ENCODE measurements at places on chromosomes 1 and 21.
A peak's percentile ranks its signal among the peaks of the same experiment; 100 is the strongest.

DNA sequence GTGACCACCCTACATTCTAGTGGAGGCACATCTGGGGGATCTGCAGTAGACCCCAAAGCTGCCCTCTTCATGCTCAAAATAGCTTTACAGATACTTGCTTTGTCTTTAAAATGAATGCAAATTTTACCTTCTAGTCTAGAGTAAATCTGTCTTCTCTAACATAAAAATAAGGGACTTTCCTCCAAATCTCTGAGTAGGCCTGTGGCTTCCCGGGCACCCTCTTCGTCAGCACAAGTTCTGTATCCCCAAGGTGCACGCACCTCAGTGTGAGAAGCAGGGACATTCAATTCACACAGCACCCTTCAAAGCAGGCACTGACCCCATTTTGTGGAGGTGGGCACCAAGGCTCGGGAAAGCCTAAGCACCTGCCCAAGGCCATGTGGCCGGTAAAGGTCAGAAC lies 19.0 kb downstream of the MEF2D start:
- DNase-seq = peak; percentile 30

GRCh38 chr1:201023920-201024624 lies 558 bp upstream of the KIF21B start:
- DNase-seq = no peak

DNA sequence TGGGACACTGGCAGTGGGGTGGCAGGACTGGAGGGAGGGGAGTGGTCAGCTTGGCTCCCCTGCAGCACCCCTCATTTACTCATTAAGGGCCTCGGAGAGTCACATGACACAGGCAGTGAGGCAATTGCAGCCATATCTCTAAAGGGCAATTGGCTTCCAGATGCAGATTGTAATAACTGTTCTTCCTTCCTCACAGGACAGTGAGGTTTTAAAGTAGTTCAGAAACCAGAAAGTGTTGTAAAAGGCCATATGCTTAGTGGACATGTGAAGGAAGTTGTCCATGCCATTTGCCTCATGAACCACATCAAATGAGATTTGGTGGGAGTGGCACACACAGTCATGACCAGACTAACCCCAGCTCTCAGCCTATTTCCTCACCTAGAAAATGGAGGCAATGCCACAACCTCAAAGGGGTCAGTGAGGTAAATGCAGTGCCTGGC lies 11.1 kb downstream of the MTX1 start:
- no peak for DNase-seq

GRCh38 chr1:100152271-100152670 lies 19.3 kb downstream of the TRMT13 start:
- no peak for DNase-seq

DNA sequence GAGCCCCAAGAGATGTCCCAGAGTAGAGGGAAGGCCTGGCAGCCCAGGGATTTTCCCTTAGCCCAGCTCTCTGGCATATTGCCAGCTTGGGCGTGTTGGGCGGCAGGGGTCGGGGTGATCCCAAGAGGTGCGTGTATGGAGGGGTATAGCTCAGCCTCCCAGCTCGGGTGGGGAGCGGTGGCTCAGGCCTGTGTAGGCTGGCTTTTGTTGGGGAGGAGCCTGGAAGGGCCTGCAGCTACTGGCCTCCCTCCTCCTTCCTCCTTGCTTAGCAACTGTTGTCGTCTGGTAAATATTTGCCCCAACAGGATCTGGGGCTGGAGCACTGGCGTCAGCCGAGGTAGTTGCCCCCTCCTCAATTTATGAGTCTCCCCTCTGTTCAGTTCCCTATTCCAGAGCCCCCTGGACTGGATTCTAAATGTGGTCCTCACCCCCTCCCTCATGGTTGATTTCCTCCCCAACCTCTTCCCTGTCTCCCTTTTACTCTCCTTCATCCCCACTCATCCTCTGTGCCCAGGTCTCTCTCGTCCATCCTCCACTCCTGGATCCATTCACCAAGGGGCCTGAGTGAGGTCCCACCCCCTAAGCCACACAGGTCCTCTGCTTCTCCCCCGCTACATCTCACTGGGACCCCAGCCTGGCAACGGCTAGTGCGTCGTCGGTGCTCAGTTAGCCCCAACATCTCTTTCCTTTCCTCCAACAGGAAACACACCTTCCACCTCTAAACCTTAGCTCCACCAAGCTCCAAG lies 10.3 kb upstream of the LMNA start:
- DNase-seq = no peak

Measured in activated T-cell treated with anti-CD3 and anti-CD28 coated beads, Interleukin-2, amount 50 U/mL, for 4 hours (primary cell).